ENCODE measurements at places on chromosomes 4 and X.

GRCh38 chr4:167897116-167897515 is 195.2 kb upstream of the ANXA10 start:
- no peak for DNase-seq

GRCh38 chr4:92241094-92241493 is 62.7 kb upstream of the GRID2 start:
- DNase-seq: no peak

GRCh38 chrX:155514225-155514624 is 55.8 kb upstream of the F8A3 start:
- no peak for DNase-seq

- DNase-seq: no peak
Observed at GRCh38 chrX:149916745-149917392, 12.5 kb upstream of the HSFX4 start.

DNA sequence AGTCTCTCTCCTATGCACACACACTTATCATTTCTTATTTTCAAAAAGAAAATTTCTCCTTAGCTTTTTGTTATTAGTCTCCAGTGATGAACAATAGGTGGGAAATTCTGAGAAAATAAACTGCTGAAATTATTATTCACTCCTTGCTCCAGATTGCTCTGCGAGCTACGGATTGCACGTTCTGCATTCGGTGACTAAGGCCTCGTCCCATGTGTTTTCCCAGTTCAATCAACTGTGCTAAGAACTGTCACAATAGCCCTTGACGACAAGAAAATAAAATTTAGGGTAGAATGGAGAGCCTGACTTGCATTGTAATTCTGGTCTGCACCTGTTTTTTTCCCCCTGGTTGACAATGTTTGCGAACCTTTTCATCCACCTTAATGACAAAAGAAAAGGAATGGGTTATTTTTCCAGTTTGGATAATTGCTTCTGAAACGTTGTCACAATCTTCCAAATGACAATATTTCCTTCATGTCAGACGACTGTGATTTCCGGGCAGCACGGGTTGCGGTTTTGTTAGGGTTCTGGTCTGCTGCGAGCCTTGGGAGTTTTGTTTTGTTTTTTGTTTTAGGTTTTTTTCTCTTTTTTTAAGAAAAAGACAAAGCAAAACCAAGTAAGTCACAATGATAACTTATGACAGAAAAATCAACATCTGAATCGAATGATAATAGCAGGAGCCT is 124.5 kb upstream of the NOCT start:
- DNase-seq: no peak

GRCh38 chr4:107261241-107261874 is 225.2 kb upstream of the DKK2 start:
- DNase-seq: no peak

- no peak for DNase-seq
Observed at GRCh38 chrX:134365904-134366303, 94.1 kb upstream of the HPRT1 start.

DNA sequence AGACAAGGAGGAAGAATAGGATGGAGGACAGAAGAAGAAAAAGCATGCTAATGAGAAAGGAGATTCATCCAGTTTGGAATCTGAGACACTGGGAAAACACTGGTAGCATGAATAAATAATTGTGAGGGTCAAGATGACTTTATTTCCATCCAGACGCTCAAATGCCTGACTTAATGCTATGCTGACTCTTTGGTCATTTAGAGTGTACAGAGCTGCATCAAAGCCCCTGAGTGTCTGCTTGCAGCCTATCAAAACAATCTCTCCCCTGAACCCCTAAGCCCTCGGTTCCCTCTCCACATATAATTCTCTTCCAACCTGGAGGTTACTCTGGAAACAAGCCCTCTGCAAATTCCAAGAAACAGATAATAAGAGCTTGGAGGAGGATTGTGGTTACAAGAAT is 208.8 kb downstream of the MAGEB17 start:
- no peak for DNase-seq

GRCh38 chrX:44470816-44471215 is 71.8 kb downstream of the FUNDC1 start:
- no peak for DNase-seq

DNA sequence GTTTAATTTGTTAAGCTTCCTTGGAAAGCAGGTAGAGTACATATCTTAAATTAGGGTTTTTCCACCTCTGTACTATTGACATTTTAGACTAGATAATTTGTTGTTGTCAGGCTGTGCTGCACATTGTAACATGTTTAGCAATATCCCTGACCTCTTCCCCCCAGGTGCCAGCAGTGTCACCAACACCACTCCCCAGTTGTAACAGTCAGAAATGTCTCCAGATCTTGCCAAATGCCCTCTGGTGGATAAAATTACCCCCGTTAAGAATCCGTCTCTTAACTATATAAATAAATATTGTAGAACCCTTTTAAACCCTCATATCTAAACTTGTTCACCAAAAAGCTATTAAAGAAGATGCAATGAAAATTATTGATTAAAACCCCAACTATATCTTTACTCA is 161.5 kb downstream of the ARHGAP6 start:
- DNase-seq: no peak

DNA sequence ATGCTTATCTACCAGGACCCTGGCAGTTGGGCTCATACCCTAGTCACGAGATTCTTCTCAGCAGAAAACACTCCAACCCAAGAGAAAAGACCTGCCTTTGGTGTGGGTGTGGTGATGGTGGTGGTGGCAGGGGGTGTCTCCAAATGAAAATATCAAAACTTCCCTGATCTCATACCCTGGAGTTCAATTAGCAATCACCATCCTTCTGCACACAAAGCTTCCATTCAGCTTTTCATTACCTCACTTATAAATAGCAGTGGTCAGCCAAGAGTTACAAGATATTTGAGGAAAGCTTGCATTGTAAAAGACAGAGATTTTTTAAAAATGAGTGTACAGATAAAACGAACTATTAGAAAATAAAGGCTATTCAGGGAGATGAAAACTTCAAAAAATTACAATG is 580.8 kb upstream of the MAGEB2 start:
- DNase-seq: no peak

- DNase-seq: no peak
Observed at GRCh38 chr4:76641351-76641750, 206.3 kb downstream of the SHROOM3 start.

- DNase-seq: no peak
Observed at GRCh38 chr4:119100655-119101054, 35.0 kb upstream of the MYOZ2 start.

- DNase-seq: no peak
Observed at GRCh38 chrX:37542791-37543190, 28.7 kb upstream of the LANCL3 start.

Measured in stimulated activated CD4-positive, alpha-beta T cell treated with anti-CD3 and anti-CD28 coated beads, TNF-alpha, amount 100 ng/mL, for 1 hour (primary cell).